ENCODE measurements at places on chromosomes 1 and 21. TPM values are rescaled to one million over a fixed set of nuclear protein-coding genes. Genes with fewer than 3 reads are reported as not detected.

Gene ERG
- 58.9 TPM for total RNA-seq

Gene GPR153
- total RNA-seq, result 2.5 TPM

Gene WNT2B
- 1.9 TPM for total RNA-seq

Gene OR2L13
- not detected for total RNA-seq

Gene DMRTA2
- not detected for total RNA-seq

Gene BACE2
- 132 TPM for total RNA-seq

Gene HECTD3
- total RNA-seq, result 32.4 TPM

Gene GBP2
- total RNA-seq, result 61.6 TPM

Gene ELAPOR1
- 0.21 TPM for total RNA-seq

Gene AMPD1
- total RNA-seq, result not detected

Gene TRIM17
- total RNA-seq, result not detected

Gene RNU1-4
- under 0.01 TPM for total RNA-seq

Gene IL24
- not detected for total RNA-seq

Gene RGS16
- not detected for total RNA-seq

Gene KCNA2
- not detected for total RNA-seq

Gene TMEM269
- total RNA-seq, result not detected

Gene FCMR
- not detected for total RNA-seq

Gene TRAPPC3
- 106 TPM for total RNA-seq

Gene LCE1E
- total RNA-seq, result not detected

Gene SEMA4A
- total RNA-seq, result 0.42 TPM

Gene MIA3
- total RNA-seq, result 30.3 TPM

Gene SPATA45
- total RNA-seq, result not detected

Gene NTRK1
- under 0.01 TPM for total RNA-seq

Gene OR14A2
- total RNA-seq, result not detected

Gene HSD3B2
- not detected for total RNA-seq

Gene FBXO2
- total RNA-seq, result 1.1 TPM

Gene PLPPR4
- not detected for total RNA-seq

Gene AZIN2
- 0.99 TPM for total RNA-seq

Gene S100A7A
- not detected for total RNA-seq

Gene SPRR2G
- total RNA-seq, result not detected

Gene GFI1
- total RNA-seq, result 0.26 TPM

All from pulmonary artery endothelial cell (primary cell).